Hematopoietic multipotent progenitor cell treated with erythropoietin and hydrocortisone succinate and interleukin-3 and kit ligand, for 4 days (in vitro differentiated cells): ENCODE measurements at places on chromosomes 16 and 17.

DNA sequence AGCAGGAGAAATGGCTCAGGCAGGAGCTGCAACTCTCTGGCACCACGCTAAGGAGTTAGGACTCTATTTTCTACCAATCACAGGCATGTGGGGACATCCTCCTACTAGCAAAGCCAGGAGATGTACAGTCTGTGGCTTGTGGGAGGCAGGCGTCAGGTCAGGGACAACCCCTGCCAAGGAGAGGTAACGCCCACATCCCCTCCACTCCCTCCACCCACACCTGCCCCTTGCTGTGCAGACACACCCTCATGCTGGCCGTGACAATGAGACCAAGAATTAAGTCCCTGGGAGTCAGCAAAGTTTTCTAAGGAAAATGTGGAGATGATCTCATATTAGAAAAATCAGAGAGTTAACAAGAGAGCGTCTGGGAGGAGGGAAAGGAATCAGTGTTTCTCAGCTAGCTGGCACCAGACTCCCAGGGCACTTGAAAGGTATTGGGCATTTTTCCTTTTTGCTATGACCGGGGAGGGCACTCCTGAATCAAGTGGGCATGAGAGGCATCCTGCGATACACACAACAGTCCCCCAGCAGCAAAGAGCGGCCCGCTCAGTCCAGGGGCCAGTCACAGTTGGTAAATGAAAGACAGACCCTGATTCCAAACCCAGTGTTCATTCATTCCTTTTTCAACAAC, 87.3 kb upstream of the RPL38 start:
- no peak for DNase-seq

DNA sequence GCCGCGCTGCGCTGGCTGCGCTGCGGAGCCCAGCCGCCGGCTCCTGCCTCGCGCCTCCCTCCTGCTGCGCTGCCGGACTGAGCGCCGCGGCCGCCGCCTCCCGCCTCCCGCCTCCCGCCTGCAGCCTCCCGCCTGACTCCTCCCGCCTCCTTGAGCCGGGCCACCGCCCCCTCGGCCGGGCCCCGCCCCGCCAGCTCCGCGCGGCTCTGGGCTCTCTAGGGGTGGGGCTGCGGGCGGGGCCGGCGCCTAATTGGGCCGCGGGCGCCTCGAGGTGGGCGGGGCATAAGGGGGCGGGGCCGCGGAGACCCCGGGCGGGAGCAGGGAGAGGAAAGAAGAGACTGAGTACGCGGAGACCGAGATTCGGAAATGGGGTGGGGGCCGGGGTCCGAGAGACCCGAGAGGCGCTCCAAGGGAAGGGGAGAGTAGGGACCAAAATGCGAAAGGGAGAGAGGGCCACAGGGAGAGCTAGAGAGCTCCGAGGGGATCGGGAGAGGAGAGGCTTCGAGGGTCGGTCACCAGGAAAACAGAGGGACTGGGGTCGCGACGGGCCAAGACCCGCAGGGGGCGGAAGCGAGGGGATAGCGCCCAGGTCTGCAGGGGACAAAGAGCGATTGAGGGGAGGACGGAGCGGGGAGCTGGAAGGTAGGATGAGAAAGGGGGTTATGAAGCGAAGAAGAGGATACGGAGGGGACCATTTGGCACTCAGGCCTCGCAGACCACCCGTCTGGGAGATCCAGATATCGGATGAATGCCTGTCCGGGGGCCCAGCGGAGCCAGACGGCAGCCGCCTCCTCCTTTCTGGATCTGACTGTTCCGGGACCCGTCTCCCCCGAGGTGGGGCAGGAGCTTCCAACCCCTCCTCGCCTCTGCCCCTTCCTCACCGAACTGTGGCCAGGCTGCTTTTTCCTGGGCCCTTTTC, at the start of gene C1QL1:
TSS of gene C1QL1 (minus strand) at position 79 of the 919 bp plus-strand sequence. CDS start 255 bp downstream, outside the sequence.
- peak; percentile 96 for DNase-seq

GRCh38 chr16:66247516-66248481, 118.7 kb upstream of the CDH5 start:
- no peak for DNase-seq

- DNase-seq = no peak
These were observed 81.3 kb downstream of the COX10 start for GRCh38 chr17:14150619-14151018.

GRCh38 chr16:86862595-86863280, 284.4 kb downstream of the FOXL1 start:
- DNase-seq = no peak

GRCh38 chr17:50062293-50063243, 6.7 kb downstream of the ITGA3 start:
- DNase-seq = no peak

GRCh38 chr17:49959183-49959935, 9.6 kb upstream of the DLX4 start:
- DNase-seq = no peak

GRCh38 chr16:2206780-2207433, 1.7 kb downstream of the MLST8 start:
- DNase-seq = no peak

GRCh38 chr16:81517629-81518438, 73.2 kb downstream of the CMIP start:
- no peak for DNase-seq

GRCh38 chr17:45036691-45037090, 14.7 kb downstream of the DCAKD start:
- DNase-seq = no peak

DNA sequence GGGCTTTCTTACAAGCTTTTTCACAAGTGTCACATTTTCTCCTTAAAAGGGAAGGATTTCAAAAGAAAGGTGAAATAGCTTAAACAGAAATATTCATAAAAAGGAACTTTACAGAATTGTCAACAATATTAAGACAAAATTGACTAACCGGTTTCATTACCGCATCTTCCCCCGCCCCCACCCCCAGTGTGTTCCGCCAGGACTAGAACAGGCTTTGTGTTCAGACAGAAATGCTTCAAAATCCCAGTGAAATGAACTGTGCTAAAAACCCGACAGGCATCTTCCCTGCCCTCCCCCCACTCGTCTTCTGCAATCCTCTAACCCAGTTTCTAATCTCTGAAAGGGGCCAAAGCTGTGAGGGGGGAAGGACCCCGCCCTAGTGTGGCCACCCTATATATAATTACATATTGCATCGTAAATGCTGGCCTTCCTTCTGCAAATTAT, 990 bp upstream of the ROGDI start:
- peak; percentile 27 for DNase-seq

- no peak for DNase-seq
These were observed 2.2 kb upstream of the CDH5 start for GRCh38 chr16:66364117-66364958.

DNA sequence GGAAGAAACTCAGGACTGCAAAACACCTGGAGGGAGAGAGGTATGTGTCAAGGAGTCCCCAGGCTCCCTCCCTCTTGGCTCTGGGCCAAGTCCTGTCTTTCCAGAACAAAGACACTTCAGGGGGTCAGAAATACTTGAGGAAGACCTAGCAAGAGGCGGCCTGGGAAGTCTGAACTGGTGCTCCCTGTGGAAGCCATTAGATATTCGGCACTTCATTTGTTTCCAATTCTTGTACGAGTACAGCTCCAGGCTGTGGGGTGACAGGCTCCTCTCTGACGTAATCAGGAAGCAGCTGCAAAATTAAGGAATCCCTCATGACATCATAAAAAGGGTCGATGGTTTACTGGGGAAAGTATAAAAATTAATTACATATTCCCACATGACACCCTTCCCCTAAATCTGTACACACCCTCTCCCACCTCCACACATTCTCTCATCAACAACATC, 108.7 kb downstream of the SMG6 start:
- DNase-seq = no peak

DNA sequence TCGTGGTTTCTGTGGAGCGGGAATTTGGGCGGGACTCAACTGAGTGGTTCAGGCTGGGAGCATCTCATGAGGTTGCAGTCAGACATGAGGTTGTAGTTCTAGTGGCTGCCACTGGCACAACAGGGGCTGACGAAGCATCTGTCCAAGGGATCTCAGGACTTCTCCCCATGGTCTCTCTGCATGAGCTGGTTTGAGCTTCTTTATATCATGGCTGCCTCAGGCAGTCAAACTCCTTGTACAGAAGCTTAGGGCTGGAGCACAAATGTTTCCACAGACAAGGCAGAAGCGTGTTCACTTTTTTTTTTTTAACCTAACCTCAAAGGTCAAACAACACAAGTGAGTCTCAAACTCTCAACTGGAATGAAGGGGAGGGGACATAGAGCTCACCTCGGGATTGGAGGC, 243.3 kb downstream of the MSI2 start:
- peak; percentile 61 for DNase-seq

DNA sequence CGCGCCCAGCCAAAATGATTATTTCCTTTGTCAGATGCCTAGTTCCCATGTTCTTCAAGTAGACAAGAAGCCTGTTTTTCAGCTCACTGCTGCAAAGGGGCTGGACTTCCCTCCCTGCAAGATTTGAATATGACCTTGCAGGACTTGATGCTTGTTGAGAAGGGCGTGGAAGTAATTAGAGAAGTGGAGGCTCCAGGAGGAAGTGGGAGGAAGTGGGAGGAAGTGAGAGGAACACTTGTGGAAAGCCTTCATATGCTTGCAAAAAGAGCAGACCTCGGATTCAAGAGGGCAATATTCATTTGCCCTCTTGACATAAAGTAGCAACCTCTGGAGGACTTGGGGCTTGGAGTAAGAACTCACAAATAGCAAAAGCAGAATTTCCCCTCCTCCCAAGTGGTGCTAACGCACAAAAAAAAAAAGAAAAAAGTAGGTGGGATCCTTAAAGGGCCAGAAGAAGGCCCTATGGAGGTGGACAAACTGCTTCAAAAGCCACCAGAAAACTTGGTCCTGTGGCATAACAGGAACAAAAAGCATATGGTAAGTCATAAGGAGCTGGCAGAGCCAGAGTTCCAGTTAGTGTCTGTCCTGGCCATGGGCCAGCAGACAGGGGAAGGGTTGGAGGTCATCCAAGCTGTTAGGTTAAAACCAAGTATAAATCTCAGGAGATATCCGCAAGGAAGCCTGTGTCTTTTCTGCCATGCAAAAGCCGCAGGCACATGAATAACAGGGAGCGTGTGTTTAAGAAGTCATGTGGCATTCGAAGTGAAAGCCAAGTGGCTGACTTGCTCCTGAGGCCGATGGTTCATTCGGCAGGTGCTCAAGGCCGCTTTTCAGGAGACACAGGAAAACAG, 20.6 kb upstream of the PRKAR1A start:
- DNase-seq = peak; percentile 42

DNA sequence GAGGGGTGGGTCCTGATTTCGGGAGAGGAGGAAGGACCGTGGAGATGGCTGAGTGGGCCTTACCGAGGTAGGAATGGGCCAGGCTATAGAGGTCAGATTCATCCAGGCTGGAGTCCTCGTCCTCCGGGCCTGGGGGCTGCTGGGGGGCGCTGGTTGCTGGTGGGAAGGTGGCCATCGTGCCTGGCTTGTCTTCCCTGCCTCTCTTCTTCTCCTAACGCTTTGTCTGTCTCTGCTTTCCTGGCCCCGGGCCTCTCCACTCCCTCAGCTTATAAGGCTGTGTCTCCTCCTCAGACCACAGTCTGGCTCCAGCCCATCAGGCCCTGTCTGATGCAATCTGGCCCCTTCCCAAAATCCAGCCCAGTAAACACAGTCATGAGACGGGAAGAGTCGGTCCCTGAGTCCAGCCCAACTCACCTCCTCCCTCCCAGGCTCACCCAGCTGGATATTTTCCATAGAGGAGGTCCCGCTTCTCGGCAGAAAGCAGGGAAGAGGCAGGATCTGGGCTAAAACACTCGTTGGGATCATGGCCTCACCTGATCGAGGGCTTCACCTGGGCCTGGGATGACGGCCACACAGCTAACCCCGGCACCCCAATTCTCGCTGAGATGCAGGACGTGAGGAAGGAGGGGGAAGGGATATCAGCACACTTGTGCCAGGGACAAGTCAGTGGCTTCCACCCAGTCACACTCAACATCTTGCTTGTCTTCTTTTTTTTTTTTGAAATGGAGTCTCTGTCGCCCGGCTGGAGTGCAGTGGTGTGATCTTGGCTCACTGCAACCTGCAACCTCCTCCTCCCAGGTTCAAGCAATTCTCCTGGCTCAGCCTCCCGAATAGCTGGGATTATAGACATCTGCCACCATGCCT, at the start of gene NUPR1:
TSS of gene NUPR1 (minus strand) at position 242 of the 864 bp plus-strand sequence. CDS start at position 175, 67 bp downstream.
- no peak for DNase-seq

DNA sequence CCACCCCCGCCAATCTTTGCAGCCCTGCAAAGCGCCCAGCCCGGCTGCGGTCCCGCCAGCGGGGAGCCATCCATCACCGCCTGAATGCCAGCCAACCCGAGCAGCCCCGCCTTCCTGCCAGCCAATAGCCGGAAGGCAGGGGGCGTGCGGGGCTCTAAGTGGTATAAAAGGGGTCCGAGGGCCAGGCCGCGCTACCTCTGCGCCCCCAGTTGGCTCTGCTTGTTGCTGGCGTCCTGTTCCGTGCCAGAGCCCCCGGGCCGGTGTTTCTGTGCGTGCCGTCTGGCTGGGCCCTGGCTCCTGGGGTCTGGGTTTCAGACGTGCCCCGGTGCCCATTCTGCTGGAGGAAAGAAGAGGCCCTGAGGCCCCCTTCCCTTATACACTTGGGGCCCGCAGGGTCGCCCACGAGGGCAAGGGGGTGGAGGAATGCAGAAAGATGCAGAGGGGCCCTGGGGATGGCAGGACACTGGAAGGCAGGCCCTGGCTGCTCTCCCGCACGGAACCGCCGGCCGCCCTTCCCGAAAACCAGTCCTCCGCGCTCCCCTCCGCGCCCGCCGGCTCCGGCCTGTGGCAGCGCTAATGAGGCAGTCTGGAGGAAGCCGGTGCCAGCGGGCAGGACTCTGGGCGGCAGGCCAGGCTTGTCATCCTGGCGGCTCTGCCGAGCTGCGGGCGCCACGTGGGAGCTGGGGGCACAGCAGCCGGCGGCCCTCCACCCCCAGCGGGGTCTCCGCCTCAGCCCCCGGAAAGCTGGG, 14.0 kb downstream of the COPZ2 start:
- peak; percentile 96 for DNase-seq

DNA sequence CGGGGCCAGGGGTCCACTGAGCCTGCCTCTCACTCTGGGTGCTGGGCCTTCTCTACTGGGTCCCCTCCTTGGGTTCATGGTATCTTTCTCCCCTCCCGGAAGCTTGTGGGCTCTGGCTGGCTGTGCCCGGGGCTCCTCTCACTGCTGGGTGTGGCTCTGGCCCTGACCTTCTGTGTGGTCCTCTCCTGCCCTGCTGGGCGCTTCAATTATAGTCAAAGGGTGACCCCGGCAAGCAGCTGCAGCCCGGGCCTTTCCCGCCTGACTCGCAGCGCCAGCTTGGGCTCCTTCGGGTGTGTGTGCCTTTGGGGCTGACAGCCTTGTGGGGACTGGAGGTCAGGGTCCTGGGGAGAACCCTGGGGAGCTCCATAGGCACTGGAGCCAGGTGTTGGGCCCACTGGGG, 54.2 kb upstream of the PVALEF start:
- no peak for DNase-seq

- DNase-seq = no peak
These were observed 59.4 kb downstream of the MFSD11 start for GRCh38 chr17:76797241-76797840.

DNA sequence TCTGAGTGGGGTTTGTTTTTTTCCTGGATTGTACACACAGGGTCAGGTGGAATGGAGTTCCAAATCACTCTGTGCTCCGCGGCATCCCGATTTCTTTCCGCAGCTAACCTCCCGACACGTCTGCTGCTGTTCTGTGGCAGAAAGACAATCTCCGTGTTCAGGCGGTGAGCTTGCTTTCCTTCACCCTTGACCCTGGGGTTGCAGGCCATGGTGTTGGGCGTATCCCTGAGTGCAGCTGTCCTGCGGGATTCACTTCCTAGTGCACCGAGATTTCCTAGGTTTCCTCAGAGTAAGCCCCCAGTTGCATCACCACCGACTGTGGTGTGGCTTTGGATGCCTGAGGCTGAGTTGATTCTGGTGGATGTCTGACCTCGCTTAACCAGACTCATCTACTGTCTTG, 7.8 kb upstream of the ARL6IP1 start:
- no peak for DNase-seq
